ENCODE measurements at places on chromosomes 1 and 21. TPM values are rescaled to one million over a fixed set of nuclear protein-coding genes. Genes with fewer than 3 reads are reported as not detected.
A peak's percentile ranks its signal among the peaks of the same experiment; 100 is the strongest.

DNA sequence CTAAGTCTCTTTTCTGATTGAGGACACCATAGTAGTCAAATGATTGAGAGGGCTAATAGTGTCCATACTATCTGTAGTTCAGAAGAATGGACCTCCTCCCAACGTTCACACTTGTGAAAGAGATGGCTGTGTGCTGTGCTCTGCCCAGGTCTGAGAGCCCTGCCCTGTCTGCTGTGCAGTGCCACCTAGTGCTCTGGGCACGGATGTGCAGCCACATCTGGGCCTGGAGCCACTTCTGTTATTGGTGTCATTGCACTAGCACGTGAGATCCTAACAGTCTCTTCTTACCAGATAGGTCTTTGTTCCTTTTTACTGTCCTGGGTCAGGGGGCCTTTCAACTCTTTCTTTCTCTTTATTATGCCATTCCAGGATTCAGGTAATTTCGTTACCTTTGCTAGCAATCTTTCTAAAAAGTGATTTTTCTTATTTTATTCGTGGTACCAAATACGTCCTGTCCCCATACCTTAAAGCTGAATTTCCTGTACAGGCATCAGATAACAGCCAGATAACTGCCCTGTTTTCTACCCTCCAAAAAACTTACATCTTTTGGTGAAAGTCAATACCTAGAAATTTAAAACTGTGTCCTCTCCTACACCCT is 21.7 kb downstream of the INTS3 start:
- DNase-seq: peak; percentile 79
- no peak overlapping the region for H3K4me3 ChIP-seq
- peak overlapping the region; percentile 41 for H3K27ac ChIP-seq
- no peaks in the 10 kb centered on the region for H3K4me1 ChIP-seq

GRCh38 chr21:29810871-29811270 is 128.9 kb downstream of the GRIK1 start:
- H3K27ac ChIP-seq: no peak overlapping the region
- no peaks in the 10 kb centered on the region for H3K27me3 ChIP-seq
- DNase-seq: no peak
- no peaks in the 10 kb centered on the region for H3K36me3 ChIP-seq

Gene ITLN2
- 0.50 TPM for total RNA-seq

Gene LRRC53
- total RNA-seq: not detected

GRCh38 chr1:200954434-200954833 is 59.7 kb downstream of the INAVA start:
- no peak overlapping the region for H3K27ac ChIP-seq
- DNase-seq: no peak
- H3K4me1 ChIP-seq: no peaks in the 10 kb centered on the region
- no peaks in the 10 kb centered on the region for H3K27me3 ChIP-seq

Gene ZNF683
- not detected for total RNA-seq

Gene RGS8
- total RNA-seq: not detected

DNA sequence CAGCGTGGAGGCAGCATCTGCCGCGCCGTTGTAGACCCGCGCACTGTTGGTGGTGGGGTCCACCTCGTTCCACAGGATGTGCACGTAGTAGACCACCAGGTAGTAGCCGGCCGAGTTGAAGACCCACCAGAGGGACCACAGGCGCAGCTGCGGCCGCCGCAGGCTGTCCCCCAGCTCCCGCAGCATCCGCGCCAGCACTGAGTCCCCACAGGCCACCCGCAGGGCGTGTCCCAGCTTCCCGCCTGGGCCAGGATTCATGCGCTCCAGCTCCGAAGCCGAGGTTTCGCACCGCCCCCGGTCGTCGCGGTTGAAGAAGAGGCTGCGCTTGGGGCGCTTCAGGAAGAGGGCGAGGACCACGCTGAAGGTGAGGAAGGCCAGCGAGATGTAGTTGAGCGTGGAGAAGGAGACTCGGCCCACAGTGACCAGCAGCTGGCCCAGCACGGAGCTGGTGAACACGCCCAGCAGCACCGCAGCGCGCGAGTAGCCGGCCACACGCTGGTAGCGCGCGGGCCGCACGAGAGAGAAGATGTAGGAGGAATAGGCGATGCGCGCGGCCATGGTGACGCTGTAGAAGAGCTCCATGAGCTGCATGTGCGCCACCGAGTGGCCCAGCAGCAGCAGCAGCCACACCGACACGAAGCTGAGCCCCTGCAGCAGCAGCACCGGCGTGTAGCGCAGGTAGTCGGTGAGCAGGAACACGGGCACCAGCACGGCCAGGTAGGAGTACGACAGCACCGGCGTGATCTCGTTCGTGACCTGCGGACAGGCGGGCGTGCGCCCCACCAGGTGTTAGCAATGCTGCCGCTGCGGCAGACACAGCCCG is 10.6 kb downstream of the SLC19A1 start:
- H3K4me1 ChIP-seq: peaks cover 23% of the 10 kb centered on the region
- H3K27me3 ChIP-seq: no peaks in the 10 kb centered on the region
- peaks cover 9% of the 10 kb centered on the region for H3K36me3 ChIP-seq

DNA sequence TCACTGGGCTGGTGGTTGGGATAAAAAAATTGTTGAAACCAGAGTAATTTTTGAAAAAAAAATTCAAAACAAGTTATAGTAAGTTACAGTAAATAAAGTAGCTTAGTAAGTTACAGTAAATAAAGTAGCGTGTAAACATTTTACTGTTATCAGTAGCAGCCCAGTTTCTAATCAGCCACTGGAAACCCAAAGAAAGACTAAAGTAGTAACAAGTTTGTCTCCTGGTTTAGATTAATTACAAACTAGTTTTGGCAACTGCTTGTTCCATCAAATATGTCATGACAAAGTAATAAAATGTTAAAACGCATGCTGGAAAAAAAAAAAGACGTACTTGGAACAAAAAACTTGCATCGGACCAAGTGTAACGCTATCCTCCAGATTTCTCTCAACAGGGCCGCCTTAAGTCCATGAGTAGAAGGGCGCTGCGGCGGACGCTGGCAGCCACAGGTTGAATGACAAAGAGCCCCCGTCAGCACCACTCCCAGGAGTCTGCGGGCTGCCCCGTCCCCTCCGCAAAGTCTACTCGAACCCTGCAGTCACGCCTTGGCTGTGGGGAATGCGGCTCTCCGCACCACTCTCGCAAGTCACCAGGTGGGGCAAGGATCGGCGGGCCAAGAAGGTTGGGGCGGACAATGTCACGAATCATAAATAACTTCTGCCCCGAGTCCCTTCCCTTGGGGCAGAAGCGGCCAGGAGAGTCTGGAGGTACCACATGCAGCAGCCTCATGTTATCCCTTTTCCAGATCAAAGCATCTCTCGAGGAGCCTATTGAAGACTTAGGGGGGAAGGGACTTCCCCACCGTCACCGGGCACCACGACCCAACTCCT is 837 bp downstream of the SLC16A1 start:
- no peaks in the 10 kb centered on the region for H3K36me3 ChIP-seq
- no peaks in the 10 kb centered on the region for H3K27me3 ChIP-seq
- DNase-seq: peak; percentile 66
- H3K27ac ChIP-seq: peak overlapping the region; percentile 91
- H3K4me3 ChIP-seq: peak overlapping the region; percentile 89

Gene TTLL7
- total RNA-seq: 1.7 TPM

DNA sequence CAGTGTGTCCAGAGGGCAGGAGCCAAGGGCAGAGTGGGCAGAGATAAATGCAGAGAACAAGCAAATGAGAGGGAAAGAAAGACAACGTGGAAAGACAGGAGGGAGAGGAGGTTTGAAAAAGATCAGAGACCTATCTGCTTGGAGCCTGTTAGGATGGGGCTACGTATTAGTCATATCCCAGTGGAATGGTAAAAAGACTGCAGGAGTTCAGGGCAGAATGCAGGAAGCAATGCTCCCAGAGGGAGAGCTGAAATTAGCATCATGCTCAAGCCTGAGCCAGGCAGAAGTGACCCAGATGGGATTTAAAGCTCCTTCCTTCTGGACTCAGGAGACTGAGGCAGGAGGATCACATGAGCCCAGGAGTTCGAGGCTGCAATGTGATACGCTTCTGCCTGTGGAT is 261.3 kb upstream of the CHRM3 start:
- no peak overlapping the region for H3K27ac ChIP-seq
- no peak overlapping the region for H3K4me3 ChIP-seq
- H3K4me1 ChIP-seq: no peaks in the 10 kb centered on the region
- no peak for DNase-seq
- H3K36me3 ChIP-seq: no peaks in the 10 kb centered on the region
- no peaks in the 10 kb centered on the region for H3K27me3 ChIP-seq

Gene CYP4B1
- total RNA-seq: not detected

DNA sequence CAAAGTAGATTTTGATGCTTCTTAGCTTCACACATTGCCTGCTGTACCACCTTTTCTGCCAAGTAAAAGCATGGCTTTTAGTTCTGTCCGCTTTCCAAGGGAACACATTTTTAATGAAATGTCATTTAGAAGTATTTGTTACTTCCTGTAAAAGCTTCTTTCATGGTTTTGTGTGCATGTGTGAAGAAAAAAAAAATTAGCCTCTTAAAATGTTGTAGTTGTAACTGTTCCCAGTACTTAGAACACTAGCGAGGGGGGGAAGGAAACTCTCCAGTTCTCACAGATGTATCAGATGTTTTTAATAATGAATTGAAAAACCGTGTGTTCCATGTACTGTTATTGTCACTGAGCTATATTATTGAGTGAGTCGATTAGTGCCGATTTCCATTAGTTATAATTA is 568.3 kb upstream of the ADGRL2 start:
- no peaks in the 10 kb centered on the region for H3K36me3 ChIP-seq
- no peaks in the 10 kb centered on the region for H3K27me3 ChIP-seq
- H3K4me1 ChIP-seq: peaks cover 2% of the 10 kb centered on the region
- H3K27ac ChIP-seq: no peak overlapping the region

DNA sequence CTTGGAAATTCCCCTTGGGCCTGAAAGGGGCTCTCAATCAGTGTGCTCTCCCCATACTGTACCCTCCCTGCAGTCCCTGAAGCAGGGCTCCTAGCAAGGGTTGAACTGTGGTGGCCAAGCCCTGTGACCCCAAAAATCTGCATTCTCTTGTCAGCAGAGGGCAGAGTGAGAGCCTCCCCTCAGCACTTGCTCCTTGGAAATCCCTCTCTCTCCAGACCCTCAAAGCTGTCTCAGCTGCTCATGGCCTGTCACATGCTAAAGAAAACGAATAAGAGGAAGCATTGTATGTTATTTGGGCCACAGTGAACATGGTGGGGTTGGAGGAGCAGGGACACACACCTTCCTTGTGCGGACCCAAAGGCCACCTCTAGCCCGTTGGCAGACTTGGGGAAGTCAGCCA is 47.2 kb upstream of the SYNC start:
- no peak for DNase-seq
- no peak overlapping the region for H3K4me3 ChIP-seq
- H3K4me1 ChIP-seq: peaks cover 2% of the 10 kb centered on the region

DNA sequence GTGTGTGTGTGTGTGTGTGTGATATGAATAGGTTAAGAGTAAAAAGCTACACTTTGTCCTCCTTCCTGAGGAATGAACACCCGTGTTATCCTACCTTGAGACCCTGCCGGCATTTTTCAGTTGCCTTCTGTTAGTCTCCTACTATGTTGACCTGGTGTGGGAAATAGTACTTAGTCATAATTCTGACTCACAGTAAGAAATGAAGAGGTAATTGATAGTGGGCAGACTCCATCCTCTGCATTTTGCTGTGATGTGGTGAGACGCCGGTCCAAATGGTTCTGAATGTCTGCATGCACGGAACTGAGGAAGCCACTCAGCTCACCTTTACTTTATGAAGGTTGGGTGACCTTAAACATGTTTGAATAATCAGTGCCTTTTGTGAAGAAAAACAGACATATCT is 12.6 kb downstream of the CD101 start:
- no peak overlapping the region for H3K4me3 ChIP-seq
- H3K36me3 ChIP-seq: no peaks in the 10 kb centered on the region
- DNase-seq: no peak
- H3K4me1 ChIP-seq: no peaks in the 10 kb centered on the region
- H3K27me3 ChIP-seq: no peaks in the 10 kb centered on the region

DNA sequence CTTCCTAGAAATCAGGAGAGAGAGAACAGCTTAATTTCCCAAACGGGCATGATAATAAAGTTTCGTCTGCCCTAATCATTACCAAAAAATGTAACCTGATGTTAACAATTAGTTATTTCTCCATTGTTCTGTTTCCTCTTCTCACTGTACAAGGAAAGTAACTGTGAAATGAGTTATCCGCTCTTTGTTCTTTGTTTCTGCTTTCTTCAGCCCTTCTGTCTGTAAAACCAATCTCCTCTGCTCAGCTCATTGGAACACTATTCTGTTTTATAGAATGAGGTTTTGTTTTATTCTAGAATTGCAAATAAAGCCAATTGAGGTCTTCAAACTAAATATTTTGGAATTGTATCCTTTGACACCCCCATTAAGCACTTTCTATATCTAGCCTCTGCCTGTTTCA is 8.8 kb upstream of the THEM4 start:
- no peak for DNase-seq
- H3K4me1 ChIP-seq: no peaks in the 10 kb centered on the region
- H3K27ac ChIP-seq: no peak overlapping the region
- H3K4me3 ChIP-seq: no peak overlapping the region

Gene ALX3
- total RNA-seq: not detected

Gene TMIGD3
- 2.6 TPM for total RNA-seq

- no peak for DNase-seq
- no peak overlapping the region for H3K27ac ChIP-seq
- no peaks in the 10 kb centered on the region for H3K4me1 ChIP-seq
Observed at GRCh38 chr1:113320272-113320671, 70.0 kb upstream of the MAGI3 start.

DNA sequence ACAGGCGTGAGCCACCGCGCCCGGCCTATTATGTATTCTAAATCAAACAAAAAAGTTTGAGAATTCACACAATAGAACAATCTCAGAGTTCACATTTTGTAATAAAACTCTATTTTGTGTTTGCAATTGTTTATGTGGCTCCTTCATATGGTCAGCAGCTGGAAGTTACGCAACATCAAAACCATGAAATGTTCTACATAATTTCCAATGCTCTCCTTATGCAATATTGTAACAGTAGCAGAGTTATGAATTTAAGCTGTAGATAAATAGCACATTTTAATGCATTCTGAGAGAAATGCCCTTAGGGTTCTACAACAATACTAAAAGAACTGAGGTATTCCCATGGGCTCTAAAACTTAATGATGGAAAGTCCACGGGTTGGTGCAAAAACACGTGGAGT is 62.3 kb upstream of the COL11A1 start:
- no peaks in the 10 kb centered on the region for H3K36me3 ChIP-seq
- no peak for DNase-seq
- H3K4me3 ChIP-seq: no peak overlapping the region
- H3K27me3 ChIP-seq: no peaks in the 10 kb centered on the region
- H3K4me1 ChIP-seq: no peaks in the 10 kb centered on the region

GRCh38 chr1:59017501-59018231 is 233.8 kb upstream of the JUN start:
- no peaks in the 10 kb centered on the region for H3K36me3 ChIP-seq
- H3K4me3 ChIP-seq: no peak overlapping the region
- peaks cover 7% of the 10 kb centered on the region for H3K4me1 ChIP-seq

Gene GBP6
- not detected for total RNA-seq

GRCh38 chr1:32276032-32276782 is 15.7 kb upstream of the HDAC1 start:
- H3K36me3 ChIP-seq: no peaks in the 10 kb centered on the region
- no peaks in the 10 kb centered on the region for H3K27me3 ChIP-seq
- H3K27ac ChIP-seq: no peak overlapping the region
- no peaks in the 10 kb centered on the region for H3K4me1 ChIP-seq
- no peak overlapping the region for H3K4me3 ChIP-seq

Gene HS2ST1
- total RNA-seq: 10.4 TPM

Gene IGSF9
- 18.2 TPM for total RNA-seq

Measured in liver (tissue), 10 donors.